ENCODE measurements at places on chromosomes 6 and 20. TPM values are rescaled to one million over a fixed set of nuclear protein-coding genes. Genes with fewer than 3 reads are reported as not detected.

GRCh38 chr6:100998111-100998510 lies 117.0 kb upstream of the ASCC3 start:
- no peak for DNase-seq

Gene TSPO2
- total RNA-seq: not detected

GRCh38 chr6:133761706-133762105 lies 127.2 kb upstream of the TCF21 start:
- no peak for DNase-seq

Gene SLC22A16
- total RNA-seq: 0.46 TPM

Gene SCUBE3
- 0.26 TPM for total RNA-seq
